ENCODE measurements at places on chromosomes 6 and 20.

- no peak for DNase-seq
These were observed 44.6 kb downstream of the ALDH5A1 start for GRCh38 chr6:24539416-24539815.

DNA sequence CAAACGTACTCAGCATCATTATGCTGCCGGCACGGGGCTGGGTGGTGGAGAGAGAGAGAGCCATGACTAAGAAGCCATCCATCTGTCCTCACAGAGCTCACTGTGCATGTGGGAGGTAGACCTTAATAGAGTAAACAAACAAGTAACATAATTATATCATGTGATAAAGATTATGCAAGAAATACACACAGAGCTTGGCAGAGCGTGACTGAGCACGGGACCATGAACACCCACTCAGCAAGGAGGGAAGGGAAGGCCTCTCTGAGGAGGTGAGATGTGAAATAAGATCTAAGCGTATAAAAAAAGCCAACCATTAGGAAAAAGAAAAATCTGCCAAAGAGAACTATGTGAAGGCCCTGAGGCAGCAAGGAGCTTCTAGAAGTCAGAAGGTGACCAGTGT, 207.5 kb downstream of the PTPRT start:
- no peak for DNase-seq

DNA sequence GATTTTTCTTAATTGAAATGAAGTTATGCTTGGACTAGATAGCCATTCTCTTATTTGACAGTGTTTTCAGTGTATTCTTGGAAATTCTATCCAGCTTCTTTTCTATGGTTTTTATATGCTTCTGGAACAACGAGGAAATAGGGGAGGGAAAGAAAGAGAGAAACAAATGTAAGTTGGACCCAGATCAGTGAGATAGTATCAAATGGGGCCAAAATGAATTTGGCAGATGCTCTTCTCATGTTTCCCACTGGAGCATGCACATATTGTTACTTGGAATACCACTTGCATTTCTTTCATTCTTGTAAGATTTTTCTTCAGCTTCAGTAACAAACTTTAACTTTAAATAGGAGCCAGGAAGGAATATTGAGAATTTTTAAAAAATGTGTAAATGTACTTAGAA, 312.3 kb downstream of the PRL start:
- DNase-seq, result no peak

DNA sequence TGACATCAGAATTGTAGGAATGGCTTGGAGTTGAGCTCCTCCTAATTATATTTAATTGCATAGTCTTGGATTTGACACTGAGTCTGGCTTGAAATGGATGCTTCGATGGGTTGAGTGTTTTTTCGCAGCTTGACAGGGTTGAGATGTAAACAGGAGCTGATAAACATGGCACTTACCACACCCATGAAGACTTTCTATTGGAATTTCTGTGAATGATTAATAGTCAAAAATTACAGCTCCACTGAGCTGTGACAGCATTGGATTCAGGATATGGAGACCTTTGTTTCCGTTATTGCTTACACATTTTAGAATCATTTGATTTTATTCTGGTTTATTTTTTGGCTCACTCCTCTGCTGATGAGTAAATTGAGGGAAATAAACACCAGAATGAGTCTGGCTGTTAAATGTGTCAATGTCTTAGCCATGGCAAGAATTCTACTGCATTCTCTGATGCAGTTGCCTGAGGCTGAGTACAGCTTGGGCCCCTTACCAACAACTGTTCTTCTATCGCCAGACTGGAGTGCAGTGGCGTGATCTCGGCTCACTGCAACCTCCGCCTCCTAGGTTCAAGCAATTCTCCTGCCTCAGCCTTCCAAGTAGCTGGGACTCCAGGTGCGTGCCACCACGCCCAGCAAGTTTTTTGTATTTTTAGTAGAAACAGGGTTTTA, 128.1 kb upstream of the DOK5 start:
- DNase-seq, result no peak

DNA sequence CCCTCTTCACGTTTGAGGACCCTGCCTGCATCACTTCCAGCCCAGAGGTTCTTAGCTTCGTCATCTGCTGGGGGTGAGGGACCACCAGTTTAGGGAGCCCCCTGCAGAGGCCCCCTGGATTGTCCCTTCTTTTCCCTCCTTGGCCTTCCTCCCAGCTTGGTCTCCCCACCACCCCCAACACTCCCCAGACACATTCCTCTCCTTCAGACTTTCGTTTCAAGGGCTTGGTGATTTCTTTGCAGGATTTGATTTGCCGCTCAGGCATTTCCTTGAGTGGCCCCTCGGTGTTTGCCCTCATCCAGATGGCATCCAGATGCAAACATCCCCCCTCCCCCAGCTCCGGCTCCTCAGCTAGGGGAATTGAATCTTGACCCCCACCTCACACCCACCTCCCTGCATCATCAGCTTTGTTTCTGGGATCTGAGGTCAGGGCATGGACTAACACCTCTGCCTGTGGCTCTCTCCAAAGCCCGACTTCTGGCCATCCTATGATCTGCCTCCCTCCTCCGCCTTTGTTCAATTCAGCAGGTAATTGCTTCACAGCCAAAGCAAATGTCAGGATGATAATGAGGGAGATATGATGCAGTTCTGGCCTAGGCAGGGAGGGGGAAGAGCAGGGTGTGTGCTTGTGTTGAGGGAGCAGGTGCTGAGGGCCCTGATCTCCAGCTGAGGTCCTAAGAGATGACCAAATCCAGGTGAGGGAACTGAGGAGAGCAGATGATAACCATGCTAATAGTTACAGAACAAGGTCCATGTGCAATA, 141.5 kb downstream of the VEGFA start:
- DNase-seq, result no peak

- DNase-seq, result no peak
These were observed 59.1 kb downstream of the ADGRF1 start for GRCh38 chr6:46983007-46983411.

DNA sequence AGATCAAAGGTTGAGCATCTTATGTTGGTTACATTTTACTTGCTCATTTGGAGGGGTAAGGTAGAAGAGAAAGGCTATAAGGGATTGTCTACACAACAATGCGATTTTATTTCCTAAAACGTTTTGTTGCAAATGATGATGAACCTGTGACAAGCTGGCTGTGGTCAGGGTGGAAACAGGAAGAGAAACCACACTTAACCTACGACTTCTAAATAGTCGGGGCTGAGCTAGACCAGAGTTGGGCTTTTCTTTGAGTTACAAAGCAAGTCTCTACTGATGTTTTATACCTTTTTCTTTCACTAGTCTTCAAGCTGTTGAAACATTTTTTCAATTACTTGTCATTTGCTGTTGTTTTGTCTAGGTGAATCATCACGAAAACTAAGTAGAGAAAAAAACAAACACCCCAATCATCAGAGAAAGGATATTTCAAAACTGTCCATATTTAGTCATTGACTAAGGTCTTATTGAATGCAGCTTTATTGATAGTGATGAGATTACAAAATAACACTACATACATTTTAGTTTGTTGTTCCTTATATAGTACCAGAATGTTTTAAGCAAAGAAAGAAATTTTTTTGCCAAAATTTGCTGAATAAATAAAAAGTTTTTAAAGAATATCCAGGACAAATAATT, 18.0 kb downstream of the KLHL31 start:
- no peak for DNase-seq

DNA sequence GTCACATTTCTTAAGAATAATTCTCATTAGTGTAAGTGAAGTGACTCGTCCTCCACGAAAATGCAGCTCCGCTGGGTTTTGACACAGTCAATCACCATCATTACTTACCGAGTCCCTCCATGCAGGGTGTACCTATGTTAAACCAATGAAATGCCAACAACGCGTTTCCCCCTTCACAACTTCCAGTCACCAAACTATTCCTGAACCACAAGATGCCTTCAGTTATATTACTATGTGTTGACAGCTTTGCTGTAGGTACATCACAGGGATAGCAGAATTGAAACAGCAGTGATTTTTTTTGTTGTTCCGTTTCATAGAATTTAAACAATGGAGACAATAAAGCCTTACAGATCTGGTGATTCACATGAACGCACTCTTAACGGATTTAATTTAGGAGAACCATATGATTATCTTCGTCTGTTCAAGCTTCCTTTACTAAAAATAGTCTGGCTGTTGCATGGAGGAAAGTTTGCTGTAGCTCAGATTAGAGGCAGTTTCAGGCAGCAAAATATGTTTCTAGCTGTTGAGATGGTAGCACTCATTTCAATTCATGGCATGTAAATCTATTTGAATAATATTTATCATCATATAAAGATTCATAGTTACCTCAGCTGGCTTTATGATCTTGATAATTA, 652.8 kb downstream of the PRKN start:
- no peak for DNase-seq

GRCh38 chr6:40285996-40286395, 301.2 kb downstream of the LRFN2 start:
- no peak for DNase-seq

DNA sequence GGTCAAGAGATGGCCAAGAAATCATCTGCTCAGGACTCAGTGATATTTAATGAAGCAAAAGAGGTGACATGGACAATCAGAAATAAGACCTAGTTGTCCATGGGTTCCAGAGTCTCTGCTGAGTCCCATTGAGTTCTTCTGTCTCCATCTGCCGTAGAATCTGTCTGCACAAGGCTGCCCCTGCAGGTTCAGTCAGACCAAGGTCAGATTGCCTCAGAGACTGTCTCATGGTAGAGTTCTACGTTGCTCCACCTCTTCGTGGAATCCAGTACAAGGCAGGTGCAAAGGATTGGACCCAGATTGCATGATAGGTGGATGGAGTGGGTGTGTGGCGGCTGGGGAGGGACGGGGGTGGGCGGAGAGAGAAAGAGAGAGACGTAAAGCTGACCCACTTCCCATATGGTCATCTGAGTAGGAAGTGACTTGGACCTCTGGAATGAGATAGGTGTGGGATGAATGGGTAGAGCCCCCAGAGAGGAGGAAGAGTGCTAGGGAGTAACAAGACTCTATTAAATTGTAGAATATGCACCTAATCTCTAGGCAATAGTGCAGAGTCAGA, 75.3 kb downstream of the SOBP start:
- no peak for DNase-seq

- DNase-seq, result no peak
These were observed 257.3 kb upstream of the SULF2 start for GRCh38 chr20:48042628-48043027.

GRCh38 chr6:168284187-168284586, 35.4 kb downstream of the DACT2 start:
- DNase-seq, result no peak

GRCh38 chr6:48825501-48826151, 637.4 kb downstream of the MMUT start:
- DNase-seq, result no peak

- no peak for DNase-seq
These were observed 2.8 kb downstream of the SNRPB2 start for GRCh38 chr20:16732506-16733152.

GRCh38 chr6:106415921-106416320, 55.4 kb downstream of the CRYBG1 start:
- DNase-seq, result no peak

GRCh38 chr20:47583551-47583950, 81.9 kb downstream of the NCOA3 start:
- DNase-seq, result no peak

GRCh38 chr6:45900808-45901752, 114.6 kb downstream of the CLIC5 start:
- DNase-seq, result no peak

DNA sequence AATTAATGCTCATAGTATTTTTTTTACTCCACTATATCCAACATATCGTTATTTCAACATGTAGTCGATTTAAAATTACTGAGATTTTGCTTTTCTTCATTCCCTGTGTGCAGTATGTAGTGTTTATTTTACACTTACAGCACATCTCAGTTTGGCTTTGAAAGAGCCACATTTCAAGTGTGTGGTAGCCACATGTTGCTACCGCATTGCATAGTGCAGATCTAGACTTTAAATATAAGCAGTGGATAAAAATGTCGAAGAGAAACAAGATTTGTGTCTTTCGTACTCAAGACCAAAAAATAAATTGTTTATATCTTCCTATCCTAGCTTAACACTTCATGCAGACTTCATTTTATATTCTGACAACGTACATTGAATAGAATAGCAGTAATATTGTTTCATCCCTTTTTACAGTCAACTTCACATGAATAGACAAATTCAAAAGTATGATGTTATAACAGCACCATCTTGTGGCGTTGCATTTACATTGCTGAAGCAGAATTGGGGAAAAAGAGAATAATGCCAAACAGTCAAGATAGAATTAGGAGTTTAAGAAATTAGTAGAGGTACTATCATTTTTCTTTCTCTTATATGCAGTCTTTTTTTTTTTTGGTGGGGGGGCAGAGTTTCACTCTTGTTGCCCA, 29.9 kb downstream of the FBXO5 start:
- DNase-seq, result peak; percentile 31

DNA sequence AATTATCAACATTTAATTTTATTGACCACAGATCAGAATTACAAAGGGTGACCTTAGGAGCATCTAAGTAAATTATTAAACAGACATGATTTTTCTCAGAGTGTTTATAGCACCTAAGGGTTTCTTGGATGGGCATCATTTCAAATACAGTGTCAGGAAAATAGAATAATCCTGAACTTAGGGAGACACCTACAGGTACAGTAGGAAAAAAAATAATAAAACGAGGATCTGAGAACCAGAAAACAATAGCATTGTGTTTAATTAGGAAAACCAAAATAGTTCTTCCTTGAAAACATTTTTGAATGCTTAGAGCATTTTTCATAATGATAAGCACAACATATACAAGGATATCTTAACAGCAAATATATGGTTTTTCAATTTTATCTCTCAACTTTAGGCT, 39.2 kb downstream of the MMUT start:
- DNase-seq, result no peak

DNA sequence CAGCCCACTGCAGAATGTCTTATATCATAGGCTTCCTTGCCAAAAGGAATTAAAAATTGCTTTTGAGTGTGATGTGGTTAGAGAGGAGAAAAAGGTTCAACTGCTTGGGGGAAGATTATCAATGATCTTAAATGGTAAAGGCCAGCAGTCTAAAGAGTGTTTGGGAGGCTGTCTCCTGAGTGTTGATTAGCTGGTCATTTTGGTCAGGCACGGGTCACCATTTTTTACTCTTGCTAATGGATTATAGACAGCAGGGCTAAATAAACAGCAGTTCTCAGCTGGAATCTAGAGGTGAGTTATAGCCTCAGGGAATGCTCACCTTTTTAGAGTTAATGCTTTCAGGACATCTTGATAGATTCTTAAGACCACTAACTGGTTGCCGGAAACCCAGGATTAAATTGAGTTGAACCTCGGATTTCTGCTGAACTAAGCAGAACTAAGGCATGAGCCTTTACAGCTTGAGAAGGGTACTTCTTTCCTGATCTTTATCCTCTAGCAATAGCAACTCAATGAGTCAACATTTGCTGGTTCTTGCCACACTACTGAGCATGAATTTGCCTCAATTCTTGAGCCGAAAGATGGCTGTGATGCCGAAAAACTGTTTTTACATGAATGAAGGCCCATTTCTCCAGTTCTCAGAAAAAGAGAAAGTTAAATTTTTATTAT, 120.4 kb downstream of the LRRC1 start:
- no peak for DNase-seq

DNA sequence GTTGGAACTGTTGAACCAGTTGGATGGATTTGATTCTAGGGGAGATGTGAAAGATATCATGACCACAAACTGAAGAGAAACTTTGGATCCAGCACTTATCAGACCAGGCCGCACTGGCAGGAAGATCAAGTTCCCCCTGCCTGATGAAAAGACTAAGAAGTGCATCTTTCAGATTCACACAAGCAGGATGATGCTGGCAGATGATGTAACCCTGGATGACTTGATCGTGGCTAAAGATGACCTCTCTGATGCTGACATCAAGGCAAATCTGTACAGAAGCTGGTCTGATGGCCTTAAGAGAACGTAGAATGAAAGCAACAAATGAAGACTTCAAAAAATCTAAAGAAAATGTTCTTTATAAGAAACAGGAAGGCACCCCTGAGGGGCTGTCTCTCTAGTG, 72.8 kb upstream of the CDYL start:
- DNase-seq, result no peak

GRCh38 chr6:144613859-144614258, 328.7 kb downstream of the UTRN start:
- DNase-seq, result no peak

Measured in GM13977 (cell line).